Thyroid gland (tissue), 4 donors: ENCODE measurements at places on chromosomes 7 and 10.

- no peak for DNase-seq
These were observed 45.8 kb downstream of the ZNF736 start for GRCh38 chr7:64359543-64359942.

DNA sequence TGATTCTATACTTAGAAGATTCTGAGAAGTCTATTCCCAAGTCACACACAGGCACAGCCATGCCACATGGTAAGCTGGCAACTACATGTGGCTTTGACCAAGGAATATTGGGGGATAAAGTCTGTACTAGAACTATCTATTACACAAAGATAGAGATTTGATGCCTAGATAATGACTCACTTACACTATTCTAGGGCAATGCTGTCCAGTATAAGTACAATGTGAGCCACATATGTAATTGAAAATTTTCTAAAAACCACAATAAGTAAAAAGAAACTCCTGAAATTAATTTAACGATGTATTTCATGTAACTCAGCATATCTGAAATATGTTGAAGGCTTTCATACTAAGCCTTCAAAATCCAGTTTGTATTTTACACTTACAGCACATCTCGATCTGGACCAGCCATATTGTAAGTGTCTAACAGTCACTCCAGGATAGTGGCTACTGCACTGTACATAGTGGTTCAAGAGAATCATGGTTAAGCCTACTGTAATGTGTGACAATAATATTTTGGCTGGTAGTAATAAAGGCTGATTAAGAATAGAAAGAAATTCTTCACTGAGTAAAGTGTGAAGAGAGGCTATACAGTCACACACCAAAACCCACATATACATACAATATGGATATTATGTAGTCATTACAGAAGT lies 62.8 kb downstream of the RTKN2 start:
- DNase-seq, result no peak

DNA sequence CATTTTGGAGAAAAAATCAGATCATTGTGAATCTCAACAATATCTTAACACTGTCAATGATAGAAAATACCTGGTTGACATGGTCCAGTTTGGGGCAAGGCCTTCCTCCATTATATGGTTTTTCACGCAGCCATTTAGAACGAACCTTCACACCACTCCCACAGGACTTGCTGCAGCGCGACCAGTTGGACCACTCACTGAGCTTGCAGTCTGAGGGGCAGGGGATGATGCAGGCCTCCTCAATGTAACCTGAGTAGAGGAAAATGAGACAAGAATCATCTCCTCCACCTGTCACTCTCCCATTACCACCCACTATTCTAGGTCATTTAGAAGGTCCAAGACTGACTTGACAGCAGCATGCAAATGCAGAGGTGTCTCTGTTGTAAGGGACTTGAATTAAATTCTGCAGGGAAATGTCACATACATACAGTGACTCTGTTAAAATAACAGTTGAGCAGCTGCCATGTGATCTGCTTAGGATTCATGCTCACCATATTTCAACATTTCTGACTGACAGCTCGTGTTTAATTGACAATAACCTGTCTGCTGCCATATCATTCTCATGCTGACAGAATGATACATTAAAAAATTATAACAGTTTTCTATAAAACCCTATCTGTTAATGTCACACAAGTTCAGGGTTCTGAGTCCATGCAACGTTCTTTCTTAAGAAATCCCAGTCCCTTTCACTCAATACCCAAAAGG lies 403.0 kb downstream of the THSD7A start:
- DNase-seq, result no peak

DNA sequence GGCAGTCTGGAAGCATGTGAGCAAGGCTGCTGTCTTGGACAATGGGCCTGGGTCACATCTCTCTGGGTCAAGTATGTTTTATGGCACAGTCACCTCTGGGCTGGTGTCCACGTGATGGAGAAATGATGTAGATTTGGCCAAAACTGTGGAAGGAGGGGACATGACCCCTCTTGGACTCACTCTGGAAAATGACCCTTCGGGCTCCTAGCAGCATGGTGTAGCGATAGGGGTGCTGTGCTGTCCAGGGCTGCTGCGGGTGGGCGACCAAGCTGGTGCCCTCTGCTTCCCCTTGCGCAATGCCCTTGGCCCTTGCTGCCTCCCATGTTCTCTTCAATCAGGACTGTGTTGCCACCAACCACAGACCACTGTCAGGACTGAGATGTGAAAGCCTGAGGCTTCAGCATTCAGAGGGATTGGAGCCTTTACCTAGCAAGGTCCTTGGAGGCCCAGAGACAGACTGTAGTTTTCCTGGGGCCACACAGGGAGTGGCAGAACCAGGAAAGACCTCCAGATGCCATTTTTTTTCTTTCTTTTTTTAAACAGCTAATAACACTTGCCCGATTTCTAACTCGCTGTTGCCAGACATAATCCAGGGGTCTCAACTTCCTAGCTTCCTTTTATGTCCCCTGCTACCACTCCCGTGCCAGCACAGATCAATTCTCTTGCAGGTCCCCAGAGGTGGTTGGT lies 6.1 kb downstream of the CYP26A1 start:
- DNase-seq, result no peak

GRCh38 chr10:93614101-93614825 lies 1.9 kb downstream of the PDE6C start:
- no peak for DNase-seq

DNA sequence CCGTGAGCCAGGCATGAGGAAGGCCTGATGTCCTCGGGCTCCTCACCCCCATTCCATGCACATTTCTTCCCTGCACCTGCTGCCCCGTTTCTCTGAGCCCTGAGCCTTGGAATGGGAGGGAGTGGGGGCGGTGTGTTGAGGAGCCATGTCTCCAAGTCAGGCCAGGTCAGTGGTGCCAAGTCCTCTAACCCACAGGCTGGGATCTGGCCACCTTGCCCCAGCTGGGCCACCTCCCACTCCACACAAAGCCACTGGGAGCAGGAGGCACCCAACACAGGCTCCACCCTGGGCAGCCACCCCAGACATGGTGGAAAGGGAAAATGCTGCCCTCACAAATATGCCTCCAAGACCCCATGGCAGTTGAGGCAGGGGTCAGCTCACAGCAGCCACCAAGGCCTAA lies 27.7 kb downstream of the ZCCHC24 start:
- DNase-seq, result no peak

DNA sequence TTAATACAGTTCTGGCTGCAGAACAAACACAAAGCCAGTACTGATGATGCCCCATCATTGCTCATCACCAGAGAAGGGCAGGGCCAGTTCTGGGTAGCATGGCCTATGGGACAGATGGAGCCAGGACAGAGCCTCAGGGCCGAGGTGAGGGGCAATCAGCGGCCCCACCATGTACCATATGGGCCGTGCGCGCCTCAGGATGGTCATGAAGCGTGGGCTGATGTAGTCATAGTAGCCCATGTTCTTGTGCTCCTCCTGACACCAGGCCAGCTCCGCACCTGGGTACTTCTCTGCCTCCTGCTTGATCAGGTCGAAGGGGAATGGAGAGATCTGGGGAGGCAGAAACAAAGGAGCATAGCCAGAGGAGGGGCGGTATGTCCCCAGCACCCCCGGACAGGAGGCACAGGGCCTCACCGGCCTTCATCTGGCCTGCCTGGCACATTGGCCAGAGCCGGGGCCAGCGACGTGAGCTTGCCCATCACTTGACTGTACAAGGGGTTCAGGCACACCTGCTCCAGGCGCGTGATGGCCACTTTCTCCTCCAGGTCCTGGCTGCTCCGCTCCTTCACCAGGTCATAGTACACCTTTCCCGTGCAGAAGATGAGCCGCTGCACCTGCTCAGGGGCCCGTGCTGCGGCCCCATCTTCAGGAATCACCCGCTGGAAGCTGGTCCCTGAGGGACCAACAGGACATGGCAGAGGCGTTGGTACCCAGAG lies 26.1 kb downstream of the OGDHL start:
- no peak for DNase-seq

- no peak for DNase-seq
These were observed 66.5 kb upstream of the RSBN1L start for GRCh38 chr7:77629797-77630196.

GRCh38 chr10:49647985-49648795 lies 31.3 kb upstream of the C10orf53 start:
- DNase-seq, result no peak

GRCh38 chr10:59881640-59882039 lies 24.7 kb downstream of the CCDC6 start:
- peak; percentile 55 for DNase-seq

DNA sequence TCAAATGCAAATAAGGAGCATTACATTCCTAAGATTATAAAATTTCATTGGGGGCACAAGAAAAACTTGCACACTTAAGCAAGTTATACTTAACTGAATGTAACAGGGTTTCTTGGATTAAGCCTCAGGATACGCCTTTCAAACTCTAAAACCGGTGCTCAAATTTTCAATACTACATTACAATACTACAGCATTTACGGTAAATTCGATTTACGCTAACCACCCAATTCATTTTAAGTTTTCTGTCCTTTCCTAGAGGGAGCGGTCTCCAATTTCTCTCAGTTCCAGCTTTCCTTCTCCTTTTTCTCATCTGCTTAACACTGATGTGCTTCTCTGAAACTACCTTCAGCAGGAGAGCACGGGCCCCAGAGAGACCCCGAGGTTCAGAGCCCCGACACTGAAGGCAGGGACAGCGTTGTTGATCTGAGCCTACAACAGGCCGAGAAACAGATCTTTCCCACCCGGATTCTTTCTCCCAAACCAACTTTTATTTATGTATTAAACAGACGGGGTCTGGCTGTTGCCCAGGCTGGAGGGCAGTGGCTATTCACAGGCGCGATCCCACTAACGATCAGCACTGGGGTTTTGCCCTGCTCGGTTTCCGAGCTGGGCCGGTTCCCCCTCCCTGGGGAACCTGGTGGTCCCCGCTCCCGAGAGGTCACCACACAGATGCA lies 798 bp downstream of the ZNF425 start:
- DNase-seq, result no peak

DNA sequence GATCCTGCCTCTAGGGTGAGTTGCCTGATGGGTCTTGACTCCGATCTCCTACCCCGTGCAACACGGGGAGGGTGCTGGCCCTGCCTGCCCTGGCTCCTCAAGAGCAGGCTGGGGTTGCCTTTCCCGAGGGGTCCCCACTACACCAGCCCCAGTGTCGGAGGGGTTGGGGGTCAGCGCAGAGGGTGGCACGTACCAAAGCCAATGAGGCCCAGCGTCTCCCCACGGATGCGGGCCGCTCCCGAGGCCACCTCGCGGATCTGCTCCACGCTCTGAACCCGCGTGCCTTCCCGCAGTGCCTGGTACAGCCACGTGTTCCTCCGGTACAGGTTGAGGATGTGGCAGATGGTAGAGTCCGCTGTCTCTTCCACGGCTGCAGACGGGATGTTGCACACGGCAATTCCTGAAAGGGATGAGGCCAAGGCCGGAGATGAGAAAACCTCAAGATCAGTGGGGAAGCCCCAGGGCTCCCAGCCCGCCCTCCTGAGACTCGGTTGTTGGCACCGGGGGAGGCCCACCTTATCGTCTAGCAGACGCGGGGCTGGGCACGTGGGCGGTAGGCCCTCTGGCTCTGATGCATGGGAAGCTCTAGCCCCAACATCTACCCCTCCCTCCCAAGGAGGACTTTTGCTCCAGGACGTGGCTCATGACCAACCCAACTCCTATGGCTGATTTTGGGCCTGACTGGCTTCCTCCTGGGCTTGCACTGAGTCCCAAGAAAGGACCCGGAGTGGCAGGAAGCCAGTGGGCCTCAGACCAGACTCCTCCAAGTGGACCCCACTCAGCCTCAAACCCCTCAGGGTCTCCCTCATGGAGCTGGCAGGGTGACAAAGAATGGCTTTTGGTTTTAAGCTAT lies 56.1 kb downstream of the ZRANB1 start:
- DNase-seq, result no peak

DNA sequence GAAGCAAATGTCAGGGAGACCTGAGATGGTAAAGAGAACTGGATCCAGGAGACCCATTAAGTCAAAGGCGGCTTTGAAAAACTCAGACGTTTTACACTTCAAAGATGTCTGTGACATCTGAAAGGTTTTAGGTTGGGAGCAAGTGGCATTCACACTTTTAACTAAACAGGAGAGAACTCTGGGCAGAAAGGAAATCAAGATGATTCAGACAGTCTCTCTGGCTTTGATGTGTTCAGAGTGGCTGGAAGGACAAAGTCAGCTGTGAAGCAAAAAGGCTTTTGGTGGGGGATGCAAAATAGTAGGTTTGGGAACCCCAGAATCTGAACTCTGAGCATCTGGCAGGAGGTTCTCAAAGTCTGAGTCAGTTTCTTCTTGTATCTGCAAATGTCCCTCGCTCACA lies 66.6 kb downstream of the PRKCQ start:
- no peak for DNase-seq

DNA sequence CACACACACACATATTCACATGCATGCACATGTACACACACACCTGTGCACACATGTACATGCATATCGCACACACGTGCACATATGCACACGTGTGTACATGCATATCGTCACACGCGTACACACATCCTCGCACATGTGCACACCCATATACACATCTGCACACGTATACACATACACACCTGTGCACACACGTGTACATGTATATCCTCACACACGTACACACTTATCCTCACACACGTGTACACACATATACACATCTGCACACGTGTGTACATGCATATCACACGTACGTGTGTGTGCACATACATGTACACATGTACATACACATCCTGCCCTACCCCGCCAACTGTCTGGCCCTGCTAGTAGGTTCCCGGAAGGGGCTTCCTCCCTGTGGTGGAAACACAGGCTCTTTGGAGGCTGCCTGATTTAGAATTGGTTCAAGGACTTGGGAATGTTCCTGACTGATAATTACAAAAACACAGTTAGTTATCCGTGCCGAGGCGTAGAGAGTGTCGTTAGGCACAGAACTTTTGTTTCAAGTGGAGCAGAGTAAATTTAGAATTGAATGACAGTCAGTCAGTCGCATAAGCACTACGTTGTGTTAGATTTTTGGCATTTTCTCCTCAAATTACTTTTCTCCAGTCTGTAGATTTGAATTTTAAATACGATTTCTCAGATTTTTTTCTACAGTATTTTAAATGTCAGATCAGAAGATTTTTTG lies 18.5 kb upstream of the PRKAR1B start:
- DNase-seq, result no peak

GRCh38 chr10:33392706-33393105 lies 58.2 kb upstream of the NRP1 start:
- no peak for DNase-seq

- DNase-seq, result no peak
These were observed 80.5 kb upstream of the PPIF start for GRCh38 chr10:79266543-79267312.

GRCh38 chr10:33151344-33151864 lies 183.1 kb downstream of the NRP1 start:
- DNase-seq, result no peak

DNA sequence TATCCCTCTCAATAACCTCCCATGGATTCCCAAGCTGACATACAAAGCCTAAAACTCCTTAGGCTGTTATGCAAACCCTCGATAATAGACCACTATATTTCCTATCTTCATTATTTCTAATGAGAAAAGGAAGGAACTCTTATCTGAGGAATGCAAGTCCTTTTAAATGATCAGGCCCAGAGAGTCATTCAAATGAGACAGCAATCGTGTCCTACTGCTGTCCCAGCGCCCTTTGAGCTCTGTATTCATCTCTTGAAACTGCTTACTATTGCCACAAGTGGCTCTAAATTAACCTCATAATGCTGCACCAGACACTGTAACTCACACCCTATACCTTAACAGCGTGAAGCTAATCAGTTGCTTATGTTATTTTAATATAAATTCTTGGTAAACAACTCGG lies 182.1 kb upstream of the NAMPT start:
- no peak for DNase-seq

GRCh38 chr7:99551334-99551733 lies 580 bp downstream of the FAM200A start:
- DNase-seq, result no peak

- no peak for DNase-seq
These were observed 24.8 kb downstream of the NPTX2 start for GRCh38 chr7:98641646-98642500.

- DNase-seq, result no peak
These were observed 85.3 kb upstream of the CARD11 start for GRCh38 chr7:3128857-3129490.
